ENCODE measurements at places on chromosomes 13 and 19. TPM values are rescaled to one million over a fixed set of nuclear protein-coding genes. Genes with fewer than 3 reads are reported as not detected.

The TMPRSS9 gene
- total RNA-seq, result not detected

The TEKTIP1 gene
- total RNA-seq, result 4.4 TPM

The HIPK4 gene
- not detected for total RNA-seq

The GADD45B gene
- 233 TPM for total RNA-seq

The TEX26 gene
- total RNA-seq, result not detected

The EVI5L gene
- 11.5 TPM for total RNA-seq

The DCT gene
- total RNA-seq, result not detected

The FUT6 gene
- total RNA-seq, result not detected

DNA sequence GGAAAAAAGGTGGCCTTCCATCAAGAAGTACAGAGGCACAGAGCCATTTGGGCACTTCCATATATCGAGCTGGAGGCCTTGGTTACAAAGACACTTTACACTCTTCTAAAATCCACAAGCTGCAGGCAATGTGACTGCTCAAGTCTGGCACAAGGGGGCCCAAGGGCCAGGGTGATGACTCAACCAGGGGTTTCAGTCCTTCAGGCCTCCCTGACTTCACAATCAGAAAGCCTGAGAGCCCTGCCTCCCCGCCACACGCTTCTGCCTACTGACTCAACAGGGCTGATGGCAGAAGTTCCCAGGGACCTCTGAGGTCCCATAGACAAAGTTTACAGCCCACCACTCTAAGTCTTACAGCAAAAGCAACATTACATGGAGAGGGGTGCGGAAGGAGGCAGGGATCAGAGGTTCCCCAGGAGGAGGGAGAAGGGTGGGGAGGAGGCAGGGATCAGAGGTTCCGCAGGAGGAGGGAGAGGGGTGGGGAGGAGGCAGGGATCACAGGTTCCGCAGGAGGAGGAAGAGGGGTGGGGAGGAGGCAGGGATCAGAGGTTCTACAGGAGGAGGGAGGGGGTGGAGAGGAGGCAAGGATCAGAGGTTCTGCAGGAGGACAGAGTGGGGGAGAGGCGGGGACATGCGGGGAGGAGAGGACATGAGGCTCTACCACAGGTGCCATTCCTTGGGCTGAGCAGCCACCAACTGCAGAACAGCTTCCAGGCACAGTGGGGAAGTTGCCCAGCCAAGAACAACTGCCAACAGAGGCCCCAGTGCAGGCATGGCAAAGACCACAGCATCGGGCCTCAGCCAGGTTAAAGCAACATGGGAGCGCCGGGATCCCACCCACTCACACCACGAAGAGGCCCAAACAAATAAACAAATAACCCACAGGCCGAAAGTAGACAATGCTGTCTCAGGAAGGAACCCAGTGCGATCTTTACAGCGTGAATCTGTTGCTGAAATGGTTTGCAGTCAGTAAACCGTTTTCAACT, 52.0 kb downstream of the SLC7A1 start:
- no peak for DNase-seq

GRCh38 chr19:7417671-7418324, 69.1 kb downstream of the ARHGEF18 start:
- DNase-seq, result no peak

- DNase-seq, result no peak
These were observed 8.9 kb upstream of the SLC15A1 start for GRCh38 chr13:98761126-98761985.

GRCh38 chr19:17329366-17330261, 5.0 kb downstream of the ANO8 start:
- DNase-seq, result no peak

- DNase-seq, result no peak
These were observed 12.1 kb downstream of the WTIP start for GRCh38 chr19:34493649-34494044.

DNA sequence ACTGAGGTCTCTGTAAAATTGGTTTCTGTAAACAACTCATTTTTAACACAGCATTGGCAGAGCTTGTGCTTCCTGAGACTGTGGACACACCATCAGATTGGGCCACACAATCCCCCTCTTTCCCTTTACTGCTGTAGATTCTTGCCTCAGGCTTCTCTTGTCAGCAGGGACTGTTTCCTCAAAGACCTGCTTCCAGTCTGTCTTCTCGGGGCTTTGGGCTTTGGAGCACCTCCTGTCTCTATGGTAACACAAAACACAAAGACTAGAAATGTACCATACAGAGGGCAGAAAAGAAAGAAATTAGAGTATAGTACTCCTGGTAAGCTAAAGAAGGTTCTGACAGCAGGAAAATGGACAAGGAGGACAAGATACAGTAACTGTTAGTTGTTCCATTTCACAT, 484.5 kb downstream of the DIAPH3 start:
- DNase-seq, result no peak

DNA sequence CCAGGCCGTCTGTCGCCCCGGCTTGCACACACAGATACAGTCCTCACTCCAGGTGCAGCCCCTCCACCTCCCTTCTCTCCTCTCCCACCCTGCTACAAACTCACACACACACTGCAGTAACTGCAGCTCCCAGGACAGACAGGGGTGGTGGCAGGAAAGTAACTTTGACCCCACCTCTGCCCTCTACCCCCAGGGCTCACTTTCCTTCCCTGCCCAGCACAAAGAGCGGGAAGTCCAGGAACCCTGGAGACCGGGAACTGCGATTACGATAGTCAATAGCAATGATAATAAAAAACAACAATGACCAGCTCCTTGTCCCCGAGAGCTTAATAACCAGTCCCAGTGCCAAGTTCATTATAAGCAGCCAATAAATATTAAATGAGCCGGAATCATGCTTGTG, at the start of gene CEACAM20:
Gene CEACAM20 (minus strand): TSS at position 140 of the 400 bp plus-strand sequence. CDS start 166 bp downstream, outside the sequence.
- DNase-seq, result no peak

All from natural killer cell treated with Interleukin-12 subunit alpha and Interleukin-12 subunit beta and Interleukin-15 and Interleukin-18, amount 100 ng/mL, for 72 hours (primary cell).